PC-9 (cell line): ENCODE measurements at places on chromosomes 12 and 14. TPM values are rescaled to one million over a fixed set of nuclear protein-coding genes. Genes with fewer than 3 reads are reported as not detected.

Gene PLA2G1B
- total RNA-seq: not detected in 2 replicates

Gene FRMD6
- total RNA-seq: 42.9 and 47.9 TPM in 2 replicates

Gene KRT79
- total RNA-seq: 0.28 TPM in 1 of 2 replicates, not detected in the other

Gene NTF3
- total RNA-seq: not detected in 2 replicates

Gene ZFHX2
- total RNA-seq: 3.7 and 5.3 TPM in 2 replicates

Gene HCAR2
- total RNA-seq: 2.0 and 2.6 TPM in 2 replicates

Gene NKX2-1
- total RNA-seq: not detected in 2 replicates

- H3K4me3 ChIP-seq: no peak overlapping the region
- no peaks in the 10 kb centered on the region for H3K4me1 ChIP-seq
- no peak overlapping the region for H3K27ac ChIP-seq
- H3K27me3 ChIP-seq: no peaks in the 10 kb centered on the region
- H3K36me3 ChIP-seq: peaks cover 6% of the 10 kb centered on the region; the same call in 1 of the 2 replicates
Observed at GRCh38 chr12:96327346-96327745, 72.9 kb downstream of the CDK17 start.

GRCh38 chr12:109310247-109311125, 1.4 kb upstream of the FOXN4 start:
- peaks cover 25% of the 10 kb centered on the region for H3K4me1 ChIP-seq
- peaks cover 32% of the 10 kb centered on the region for H3K27me3 ChIP-seq
- H3K4me3 ChIP-seq: peak overlapping the region; percentile 44; the same call in 1 of the 2 replicates
- peak; percentile 48 for DNase-seq

GRCh38 chr12:86711731-86712130, 455.5 kb upstream of the MGAT4C start:
- peak overlapping the region; percentile 92 for H3K27ac ChIP-seq
- no peak for DNase-seq
- no peaks in the 10 kb centered on the region for H3K27me3 ChIP-seq
- no peaks in the 10 kb centered on the region for H3K36me3 ChIP-seq

DNA sequence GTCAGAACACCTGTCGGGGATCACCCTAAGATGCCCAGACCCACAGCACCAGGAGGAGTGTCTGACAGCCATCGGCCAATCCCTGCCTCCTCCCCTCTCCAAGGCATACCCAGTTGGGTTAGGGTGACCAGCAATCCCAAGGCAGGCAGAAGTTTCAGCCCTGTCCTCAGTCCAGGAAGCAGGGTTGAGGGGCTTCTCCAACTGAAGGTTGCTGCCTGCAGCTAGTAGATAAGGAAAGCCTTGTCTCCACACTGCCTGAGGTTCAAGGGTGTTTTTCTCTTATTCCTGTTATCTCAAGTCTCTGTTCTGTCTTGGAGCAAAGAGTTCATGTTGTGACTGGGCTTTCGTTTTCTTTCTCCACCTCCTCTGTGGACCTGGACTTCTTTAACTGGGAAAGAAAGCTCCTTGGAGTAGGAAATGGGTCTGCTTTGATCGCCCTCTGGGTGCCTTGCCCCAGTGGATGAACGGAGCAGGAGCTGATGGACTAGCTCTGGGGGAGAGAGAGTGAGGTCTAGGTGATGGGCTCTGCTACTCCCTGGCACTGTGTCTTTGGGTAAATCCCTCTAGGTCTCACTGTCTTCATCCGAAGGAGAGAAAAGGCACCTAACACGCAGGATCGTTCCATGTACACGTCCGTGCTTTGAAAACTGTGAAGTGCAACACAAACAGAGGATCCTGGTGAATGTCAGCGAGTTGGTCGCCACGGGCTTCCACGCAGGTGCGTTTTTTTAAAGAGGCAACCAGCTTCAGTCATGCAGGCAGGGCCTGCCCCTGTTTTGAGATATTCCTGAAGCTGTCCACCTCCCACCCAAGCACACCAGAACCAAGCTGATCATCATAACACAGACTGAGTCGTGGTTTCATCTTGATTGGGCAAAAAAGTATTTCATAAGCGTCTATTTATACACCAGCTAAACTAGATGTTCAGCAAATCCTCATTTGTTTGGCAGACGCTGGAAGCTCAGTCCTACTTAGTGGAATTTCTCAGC, 52.5 kb upstream of the FOXN3 start:
- peaks cover 15% of the 10 kb centered on the region; the same call in 1 of the 2 replicates for H3K27me3 ChIP-seq
- DNase-seq: no peak
- no peak overlapping the region for H3K27ac ChIP-seq
- H3K4me3 ChIP-seq: no peak overlapping the region

DNA sequence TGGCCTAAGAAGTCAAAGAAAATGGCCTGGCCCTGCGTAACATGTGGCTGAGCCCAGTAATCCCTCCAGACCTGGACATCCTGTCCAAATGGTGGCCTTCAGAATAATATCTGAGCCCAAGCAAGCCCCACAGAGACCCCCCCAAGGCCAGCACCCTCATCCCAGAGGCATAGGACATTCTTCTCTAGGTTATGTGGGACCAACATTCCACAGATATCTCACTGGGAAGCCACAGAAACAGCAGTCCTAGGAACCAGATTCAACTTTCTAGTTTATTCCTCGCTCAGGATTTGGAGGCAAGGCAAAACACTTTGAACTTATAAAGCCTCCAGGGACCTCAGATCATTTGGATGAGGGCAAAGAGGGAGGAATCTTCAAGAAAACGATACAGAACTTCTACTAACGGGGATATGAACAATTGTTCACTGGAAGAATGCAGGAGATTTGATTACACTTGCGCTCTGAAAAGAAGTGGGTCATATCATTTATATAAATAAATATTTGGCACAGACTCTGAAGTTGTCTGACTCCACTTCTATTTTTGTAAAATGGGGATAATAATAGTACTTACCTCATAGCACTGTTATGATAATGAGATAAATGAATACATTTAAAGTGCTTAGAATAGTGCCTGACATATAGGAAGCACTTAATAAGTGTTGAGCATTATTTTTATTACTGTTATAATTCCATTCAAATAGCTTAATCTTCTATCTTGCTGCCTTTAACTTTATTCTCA, 171.5 kb downstream of the NUAK1 start:
- no peak for DNase-seq
- H3K27ac ChIP-seq: no peak overlapping the region
- no peak overlapping the region for H3K4me3 ChIP-seq
- no peaks in the 10 kb centered on the region for H3K36me3 ChIP-seq
- no peaks in the 10 kb centered on the region for H3K4me1 ChIP-seq

GRCh38 chr12:9449181-9449580, 158.5 kb downstream of the KLRB1 start:
- H3K36me3 ChIP-seq: no peaks in the 10 kb centered on the region
- no peaks in the 10 kb centered on the region for H3K4me1 ChIP-seq
- H3K4me3 ChIP-seq: peak overlapping the region; percentile 75
- no peaks in the 10 kb centered on the region for H3K27me3 ChIP-seq
- peak; percentile 35 for DNase-seq
- 0 out of 2 replicates have a peak overlapping the region, but pooled peaks have one; percentile 25 for H3K27ac ChIP-seq

GRCh38 chr12:66497008-66497897, 181.6 kb downstream of the GRIP1 start:
- H3K27ac ChIP-seq: no peak overlapping the region
- H3K4me3 ChIP-seq: no peak overlapping the region
- H3K4me1 ChIP-seq: no peaks in the 10 kb centered on the region
- no peaks in the 10 kb centered on the region for H3K27me3 ChIP-seq
- H3K36me3 ChIP-seq: no peaks in the 10 kb centered on the region
- DNase-seq: no peak

GRCh38 chr12:93714382-93714781, 37.2 kb downstream of the CRADD start:
- no peaks in the 10 kb centered on the region for H3K36me3 ChIP-seq
- H3K4me1 ChIP-seq: 0 out of 2 replicates have a peak, but pooled peaks cover 5% of the 10 kb centered on the region
- no peak overlapping the region for H3K4me3 ChIP-seq
- peak; percentile 50 for DNase-seq

GRCh38 chr12:93857279-93857938, 180.2 kb downstream of the CRADD start:
- H3K27ac ChIP-seq: no peak overlapping the region
- H3K4me3 ChIP-seq: no peak overlapping the region
- H3K27me3 ChIP-seq: no peaks in the 10 kb centered on the region
- no peak for DNase-seq
- H3K4me1 ChIP-seq: no peaks in the 10 kb centered on the region

DNA sequence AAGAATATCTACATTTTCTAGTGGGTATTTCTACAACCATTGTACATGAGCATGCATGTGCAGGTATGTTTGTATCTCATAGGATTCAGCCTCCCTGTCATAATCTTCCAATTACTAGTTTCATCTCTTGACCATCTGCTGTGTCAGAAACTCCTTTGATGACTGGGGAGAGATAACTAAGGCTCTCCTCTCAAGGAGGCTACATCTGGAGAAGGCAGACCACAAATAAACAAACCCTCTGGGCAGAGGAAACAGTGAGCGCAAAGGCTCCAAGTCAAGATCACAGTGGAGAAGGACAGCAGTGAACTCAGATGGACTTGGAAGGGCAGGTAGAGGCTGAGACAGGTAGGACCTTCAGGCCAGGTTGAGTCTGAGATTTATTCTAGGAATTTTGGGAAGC, 166.4 kb downstream of the PELI2 start:
- H3K4me1 ChIP-seq: no peaks in the 10 kb centered on the region
- no peak overlapping the region for H3K4me3 ChIP-seq
- no peaks in the 10 kb centered on the region for H3K36me3 ChIP-seq
- no peak for DNase-seq

- DNase-seq: no peak
- H3K4me3 ChIP-seq: no peak overlapping the region
- H3K36me3 ChIP-seq: no peaks in the 10 kb centered on the region
- no peak overlapping the region for H3K27ac ChIP-seq
Observed at GRCh38 chr12:13288937-13289652, 92.6 kb downstream of the EMP1 start.

GRCh38 chr12:28933864-28934527, 215.1 kb upstream of the FAR2 start:
- 0 out of 2 replicates have a peak, but pooled peaks cover 8% of the 10 kb centered on the region for H3K4me1 ChIP-seq
- H3K27me3 ChIP-seq: no peaks in the 10 kb centered on the region
- no peaks in the 10 kb centered on the region for H3K36me3 ChIP-seq
- peak; percentile 48 for DNase-seq
- no peak overlapping the region for H3K27ac ChIP-seq

- H3K27me3 ChIP-seq: no peaks in the 10 kb centered on the region
- H3K4me3 ChIP-seq: peak overlapping the region; percentile 79; the same call in 1 of the 2 replicates
- H3K27ac ChIP-seq: no peak overlapping the region
- DNase-seq: no peak
Observed at GRCh38 chr14:102779574-102780315, 2.5 kb downstream of the TRAF3 start.

DNA sequence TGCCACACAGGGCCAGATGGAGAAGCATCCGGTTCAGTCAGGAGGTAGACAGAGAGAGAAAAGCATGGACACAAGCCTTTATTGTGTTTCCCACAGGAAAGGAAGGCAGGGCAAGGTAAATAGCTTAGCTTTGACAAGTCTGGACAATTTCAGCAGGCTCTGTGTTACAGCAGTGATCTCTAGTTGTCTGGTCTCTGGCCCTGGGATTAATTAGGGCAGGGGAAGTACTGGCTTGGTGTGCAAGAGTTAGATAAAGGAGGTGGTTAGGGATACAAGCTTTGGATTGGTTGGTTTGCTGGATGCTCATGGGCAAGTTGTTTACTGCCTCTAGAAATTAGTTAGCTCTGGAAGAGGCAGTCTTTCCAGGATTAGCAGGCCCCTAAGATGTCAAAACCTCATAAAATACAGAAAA, 15.1 kb upstream of the NGDN start:
- H3K27ac ChIP-seq: no peak overlapping the region
- H3K4me1 ChIP-seq: no peaks in the 10 kb centered on the region
- H3K36me3 ChIP-seq: no peaks in the 10 kb centered on the region

GRCh38 chr12:5073853-5074252, 30.2 kb downstream of the KCNA5 start:
- DNase-seq: no peak
- H3K4me1 ChIP-seq: no peaks in the 10 kb centered on the region
- no peaks in the 10 kb centered on the region for H3K36me3 ChIP-seq
- no peak overlapping the region for H3K27ac ChIP-seq

DNA sequence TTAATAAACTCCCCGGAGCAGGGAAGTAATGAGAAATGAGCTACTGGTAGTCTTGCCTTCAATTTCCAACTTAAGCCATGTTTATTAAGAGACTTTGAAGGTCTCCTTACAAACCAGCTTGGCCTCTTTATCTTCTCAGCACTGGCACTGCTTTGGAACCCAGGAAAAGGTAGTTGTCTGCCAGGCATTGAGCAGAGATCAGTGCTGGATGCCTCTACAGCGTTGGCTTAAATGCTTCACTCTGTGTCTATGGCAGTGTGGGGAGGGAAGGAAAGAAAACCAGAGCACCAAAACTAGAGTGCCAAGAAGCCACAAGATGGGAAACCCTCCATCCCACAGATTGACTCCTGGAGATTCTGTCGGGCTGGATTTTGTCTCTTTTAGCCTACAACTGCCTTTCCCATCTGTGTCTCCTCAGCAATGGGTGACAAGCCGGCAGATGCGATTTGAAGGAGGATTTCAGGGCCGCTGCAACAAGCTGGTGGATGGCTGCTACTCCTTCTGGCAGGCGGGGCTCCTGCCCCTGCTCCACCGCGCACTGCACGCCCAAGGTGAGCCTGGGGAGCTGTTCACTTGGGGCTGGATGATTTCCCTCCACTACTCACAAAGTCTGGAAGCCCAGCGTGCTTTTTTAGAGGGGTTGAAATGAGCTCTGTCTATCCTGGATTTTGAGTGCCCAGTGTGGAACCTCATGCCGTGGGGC, 57.3 kb downstream of the FNTB start:
- no peaks in the 10 kb centered on the region for H3K27me3 ChIP-seq
- H3K4me1 ChIP-seq: no peaks in the 10 kb centered on the region
- DNase-seq: no peak
- H3K36me3 ChIP-seq: no peaks in the 10 kb centered on the region
- H3K4me3 ChIP-seq: no peak overlapping the region

GRCh38 chr12:13816394-13816793, 165.0 kb downstream of the GRIN2B start:
- H3K36me3 ChIP-seq: no peaks in the 10 kb centered on the region
- no peaks in the 10 kb centered on the region for H3K27me3 ChIP-seq
- H3K27ac ChIP-seq: no peak overlapping the region

- no peak for DNase-seq
- H3K27me3 ChIP-seq: no peaks in the 10 kb centered on the region
- H3K27ac ChIP-seq: no peak overlapping the region
- H3K36me3 ChIP-seq: no peaks in the 10 kb centered on the region
- no peaks in the 10 kb centered on the region for H3K4me1 ChIP-seq
- H3K4me3 ChIP-seq: no peak overlapping the region
Observed at GRCh38 chr12:67804168-67804567, 155.6 kb downstream of the DYRK2 start.

DNA sequence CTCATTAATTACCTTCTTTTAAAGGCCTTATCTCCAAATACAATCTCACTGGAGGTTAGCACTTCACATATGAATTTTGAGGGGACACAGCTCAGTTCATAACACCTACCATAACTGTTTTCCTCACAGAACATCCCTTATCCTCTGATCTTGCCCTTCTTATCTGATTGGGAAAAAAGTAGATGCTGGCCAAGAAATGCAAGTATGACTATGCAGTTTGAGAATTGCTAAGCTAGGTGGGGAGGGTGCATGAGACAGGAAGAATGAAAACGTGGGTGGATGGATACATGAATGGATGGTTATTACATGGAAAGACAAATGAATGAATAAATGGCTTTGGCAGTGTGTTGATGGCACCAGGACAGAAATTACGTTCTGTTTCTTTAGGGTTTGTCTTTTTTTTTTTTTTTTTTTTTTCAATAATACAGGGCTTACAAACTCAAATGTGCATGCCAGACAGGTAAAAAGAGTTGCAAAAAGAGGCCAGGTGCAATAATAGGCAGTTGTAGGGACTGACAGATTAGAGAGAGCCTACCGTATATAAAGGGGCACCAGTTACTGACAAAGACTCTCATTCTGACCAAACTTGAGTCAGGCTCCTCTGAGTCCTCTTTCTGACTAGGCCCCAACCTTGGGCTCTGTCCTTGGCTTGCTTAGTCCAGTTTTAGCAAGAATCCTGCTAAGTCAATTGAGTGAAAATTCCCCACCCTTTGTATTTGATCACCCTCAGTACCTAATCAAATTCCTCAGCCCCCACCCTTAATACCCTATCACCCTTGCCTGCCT, 304.9 kb downstream of the ZFP36L1 start:
- H3K27ac ChIP-seq: peak overlapping the region; percentile 27; the same call in 1 of the 2 replicates
- H3K27me3 ChIP-seq: no peaks in the 10 kb centered on the region
- no peak overlapping the region for H3K4me3 ChIP-seq
- DNase-seq: peak; percentile 40
